Hippocampal formation (tissue), 2 donors: ENCODE measurements at places on chromosomes 16 and 17.

- no peak for DNase-seq
Observed at GRCh38 chr17:45789874-45790273, 5.8 kb downstream of the CRHR1 start.

- DNase-seq = peak; percentile 72
Observed at GRCh38 chr17:32253117-32253611, 12.5 kb upstream of the RHBDL3 start.

GRCh38 chr16:10539236-10539635 lies 41.2 kb downstream of the EMP2 start:
- DNase-seq = no peak

GRCh38 chr16:90047714-90048346 lies 28.6 kb upstream of the DBNDD1 start:
- no peak for DNase-seq

- no peak for DNase-seq
Observed at GRCh38 chr16:14292051-14292825, 221.1 kb downstream of the MRTFB start.

- no peak for DNase-seq
Observed at GRCh38 chr16:77331802-77332586, 102.8 kb downstream of the ADAMTS18 start.

- DNase-seq = peak; percentile 36
Observed at GRCh38 chr16:64406770-64407181, 715.1 kb downstream of the CDH11 start.

- no peak for DNase-seq
Observed at GRCh38 chr16:85173981-85174751, 61.9 kb upstream of the CIBAR2 start.

DNA sequence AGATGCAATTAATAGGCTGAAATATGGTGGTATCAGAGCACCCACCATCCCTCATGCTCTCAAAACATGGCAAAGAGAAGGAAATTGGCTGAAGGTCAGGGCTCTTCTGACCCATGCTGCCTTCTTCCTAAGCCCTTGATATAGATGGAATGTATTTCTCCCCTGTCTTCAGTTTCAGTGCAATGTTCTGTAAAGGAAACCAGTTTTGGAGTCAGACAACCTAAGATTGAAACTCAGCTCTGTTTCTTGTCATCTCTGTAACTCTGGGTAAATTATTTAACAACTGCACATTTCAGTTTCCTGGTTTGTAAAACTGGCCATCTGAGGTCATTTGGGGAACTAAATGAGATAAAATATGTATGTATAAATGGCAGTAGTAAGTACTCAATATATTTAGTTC lies 243.9 kb downstream of the CA10 start:
- DNase-seq = no peak

DNA sequence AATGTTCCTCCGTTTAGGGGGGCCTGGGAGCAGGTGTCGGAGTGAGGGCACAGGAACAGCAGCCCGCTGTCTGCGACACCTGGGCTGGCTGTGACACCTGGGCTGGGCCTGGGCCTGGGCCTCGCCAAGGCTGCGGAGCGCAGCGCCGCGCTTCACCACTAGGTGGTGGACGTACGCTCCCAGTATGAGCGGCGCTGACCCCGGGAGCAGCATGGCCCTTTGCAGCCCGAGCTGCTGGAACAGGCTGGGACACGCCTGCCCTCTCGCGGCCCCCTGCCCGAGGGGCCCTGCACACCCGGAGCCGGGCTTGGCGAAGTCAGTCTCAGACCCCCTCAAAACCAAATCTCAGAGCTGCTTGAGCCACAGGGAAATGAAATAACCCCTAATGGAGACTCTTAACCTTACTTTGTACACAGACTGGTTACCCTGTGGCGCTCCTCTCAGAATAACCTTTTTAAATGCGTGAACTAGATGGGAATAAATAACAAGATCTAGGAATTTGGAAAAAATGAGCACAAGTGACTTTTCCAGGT lies 38.6 kb upstream of the FA2H start:
- DNase-seq = peak; percentile 42

DNA sequence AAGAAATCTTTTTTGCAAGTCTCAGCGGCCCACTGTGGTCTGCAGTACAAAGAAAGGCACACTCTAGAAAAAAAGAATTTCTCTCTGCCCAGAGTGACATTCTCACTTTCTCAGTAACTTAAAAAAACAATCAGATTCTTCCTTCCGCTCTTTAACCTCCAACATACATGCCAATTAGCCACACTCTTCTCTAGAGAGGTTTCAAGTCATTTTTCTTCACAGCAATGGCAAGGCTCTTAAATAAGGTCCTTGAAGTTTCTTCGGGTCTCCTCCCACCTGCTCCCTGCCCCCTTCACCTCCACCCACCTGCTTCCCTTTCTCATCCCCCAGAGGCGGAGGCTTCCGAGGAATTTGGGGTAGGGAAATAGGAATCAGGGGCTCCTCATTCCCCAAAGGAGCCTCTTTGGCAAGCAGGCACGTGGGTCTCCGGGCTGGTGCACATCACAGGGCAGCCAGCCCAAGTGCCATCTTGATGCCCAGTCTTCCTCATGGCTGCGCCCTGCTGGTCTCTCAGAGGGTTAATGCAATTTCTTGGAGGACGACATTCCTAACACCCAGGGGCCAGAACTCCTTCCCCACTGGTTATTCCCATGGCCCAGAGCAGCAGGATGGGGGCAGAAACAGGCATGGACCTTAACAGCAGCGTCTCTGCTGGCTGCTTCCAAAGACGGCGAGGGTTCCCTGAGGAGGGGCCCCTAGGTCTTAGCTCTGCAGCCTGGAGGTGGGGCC lies 855 bp upstream of the MEOX1 start:
- DNase-seq = no peak

DNA sequence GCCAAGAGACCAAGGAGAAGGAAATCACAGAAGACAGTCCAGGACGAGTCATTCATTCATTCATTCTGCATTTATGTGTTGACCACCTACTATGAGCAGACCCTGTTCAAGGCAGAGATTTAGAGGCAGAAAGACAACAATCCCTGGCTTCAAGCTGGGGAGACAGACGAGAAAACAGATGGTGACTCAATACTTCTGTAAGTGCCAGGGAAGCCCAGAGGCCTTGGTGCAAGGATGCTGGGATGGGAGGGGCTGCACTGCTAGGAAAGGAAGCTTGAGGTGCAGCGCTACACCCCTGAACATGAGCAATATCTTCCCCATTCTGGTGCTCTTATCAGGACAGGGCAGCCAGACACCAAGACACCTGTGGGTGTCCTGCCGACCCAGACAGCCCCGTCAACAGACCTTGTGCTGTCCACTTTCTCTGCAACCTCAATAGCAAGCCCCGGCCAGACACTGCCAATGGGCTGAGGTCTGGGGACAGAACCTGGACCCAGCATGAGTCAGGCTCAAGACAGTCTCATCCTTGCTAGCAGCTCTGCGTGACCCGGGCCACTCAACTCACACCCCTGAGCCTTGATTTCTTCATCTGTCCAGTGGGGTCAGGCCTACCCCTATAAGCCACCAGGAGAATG lies 163.5 kb downstream of the COPRS start:
- no peak for DNase-seq

DNA sequence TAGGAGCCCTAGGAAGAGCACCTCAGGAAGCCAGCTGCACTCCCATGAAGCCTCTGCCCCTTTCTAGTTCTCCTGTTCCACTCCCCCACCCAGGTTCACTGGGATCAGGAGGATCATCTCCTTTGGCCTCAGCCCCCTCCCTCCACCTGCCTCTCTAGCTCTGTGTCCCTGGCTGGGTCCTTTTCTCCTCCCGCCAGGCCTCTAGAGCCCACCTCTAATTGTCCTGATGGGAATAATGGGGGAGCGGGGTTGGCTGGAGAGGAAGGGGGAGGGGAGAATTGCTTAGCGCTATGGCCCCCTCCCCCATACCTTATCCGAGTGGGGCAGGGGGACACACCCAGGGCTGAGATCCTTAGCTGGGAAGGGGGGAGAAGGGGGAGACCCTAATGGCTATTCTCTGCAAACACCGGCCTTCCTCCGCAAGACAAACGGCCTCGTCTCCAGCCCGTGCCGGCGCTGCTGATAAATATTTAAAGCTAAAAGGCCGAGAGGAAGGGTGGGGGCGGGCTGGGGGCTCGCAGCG lies 997 bp downstream of the HOXB7 start:
- DNase-seq = no peak

DNA sequence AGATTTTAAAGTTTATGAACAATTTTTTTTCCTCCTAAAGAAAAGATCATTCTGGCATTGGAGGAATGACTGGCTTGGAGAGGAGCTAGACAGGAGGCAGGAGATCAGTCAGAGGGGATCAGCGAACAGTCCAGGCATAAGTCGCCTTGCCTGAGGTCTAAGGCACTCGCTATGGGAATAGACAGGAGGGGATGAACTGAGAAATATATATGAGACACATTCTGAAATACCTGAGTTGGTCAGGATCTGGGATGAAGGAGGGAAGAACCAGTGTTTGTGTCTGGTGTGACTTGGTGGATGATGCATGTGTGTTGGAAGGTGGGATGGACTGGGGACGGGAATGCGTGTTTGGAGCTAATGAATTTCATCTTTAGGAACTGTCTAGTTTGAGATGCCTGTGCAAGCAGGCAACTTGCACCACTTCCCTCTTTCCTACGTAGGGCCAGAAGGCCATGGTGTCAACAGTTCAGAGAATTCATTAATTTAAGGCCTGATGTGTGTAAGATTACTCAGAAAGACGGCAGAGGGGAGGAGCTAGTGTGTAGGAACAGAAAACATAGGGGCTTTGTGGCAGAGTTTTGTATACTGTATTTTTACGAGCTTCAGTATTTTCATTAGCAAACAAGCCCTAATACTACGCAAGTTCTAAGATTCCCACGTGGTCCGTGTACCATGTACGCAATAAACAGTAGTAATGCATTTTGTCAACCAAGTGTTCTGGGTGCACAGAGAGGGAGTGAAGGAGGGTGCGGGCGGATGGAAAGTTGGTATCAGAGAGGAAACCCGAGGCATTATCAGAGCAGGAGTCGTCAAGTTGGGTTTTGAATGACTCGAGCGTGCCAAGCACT lies 825 bp downstream of the HEATR6 start:
- DNase-seq = no peak

DNA sequence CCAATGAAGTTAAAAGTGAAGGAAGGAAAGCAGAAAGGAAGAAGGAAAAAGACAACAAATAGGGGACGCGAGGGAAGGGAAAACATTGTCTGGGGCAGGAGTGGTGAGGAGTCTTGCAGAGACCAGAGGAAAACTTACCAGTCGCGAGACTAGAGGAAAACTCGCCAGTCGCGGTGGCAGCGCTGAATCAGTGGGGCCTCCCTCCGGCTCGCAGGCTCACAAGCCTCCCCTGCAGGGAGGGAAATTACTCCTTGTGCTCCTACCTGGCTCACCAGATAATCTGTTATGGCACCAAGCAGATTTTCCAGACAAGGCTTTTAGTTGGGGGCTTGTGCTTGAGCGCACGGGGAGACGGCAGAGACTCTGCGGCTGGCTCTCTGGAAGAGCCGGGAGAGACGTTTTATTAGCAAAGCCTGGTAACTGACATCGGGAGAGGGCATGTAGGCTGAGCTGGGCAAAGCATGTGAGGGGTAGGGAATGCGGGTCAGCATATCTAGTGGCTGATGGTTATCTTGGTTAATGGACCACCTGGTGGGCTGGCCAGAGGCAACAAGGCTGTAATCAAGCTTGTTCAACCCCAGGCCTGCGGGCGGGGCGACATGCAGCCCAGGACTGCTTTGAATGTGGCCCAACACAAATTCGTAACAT lies 37.1 kb downstream of the LCMT1 start:
- DNase-seq = no peak

GRCh38 chr17:63961355-63962212 lies 11.1 kb downstream of the SCN4A start:
- DNase-seq = no peak

GRCh38 chr17:50667259-50668024 lies 32.8 kb downstream of the ABCC3 start:
- DNase-seq = no peak

- no peak for DNase-seq
Observed at GRCh38 chr17:78146881-78147280, 696 bp downstream of the C17orf99 start.

DNA sequence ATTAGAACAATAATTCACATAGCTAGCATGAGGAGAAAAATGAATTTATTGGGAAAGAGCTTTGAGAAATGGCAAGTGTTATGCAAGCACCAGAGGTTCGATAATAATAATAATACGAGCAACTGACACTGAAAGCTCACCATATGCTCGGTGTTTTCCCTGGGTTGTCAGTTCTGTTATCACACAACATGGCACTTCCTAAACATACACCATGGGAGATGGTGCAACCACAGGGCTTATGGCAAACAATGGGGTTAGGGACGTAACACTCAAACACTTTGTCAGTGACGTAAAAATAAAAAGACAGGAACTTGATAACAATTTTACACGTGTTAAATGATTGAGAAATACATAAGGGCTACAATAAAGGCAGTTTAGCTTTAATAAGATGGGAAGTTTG lies 23.7 kb downstream of the OR1D5 start:
- DNase-seq = no peak

DNA sequence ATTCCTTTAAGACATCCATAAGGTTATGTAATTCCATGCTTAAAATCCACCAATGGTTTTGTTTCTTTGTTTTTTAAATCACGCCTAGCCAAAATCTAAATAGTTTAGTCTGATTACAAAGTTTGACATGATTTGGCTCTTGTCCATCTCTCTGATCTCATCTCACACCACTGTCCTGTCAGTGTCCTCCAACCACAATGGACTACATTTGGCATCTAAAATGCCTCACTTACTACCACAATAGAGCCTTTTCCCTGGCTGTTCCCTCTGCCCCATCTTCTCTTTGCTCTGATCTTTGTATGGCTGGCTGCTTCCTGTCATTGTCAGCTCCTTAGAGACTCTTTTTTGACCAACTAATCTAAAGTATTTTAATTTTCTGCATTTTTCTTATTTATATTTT lies 157.2 kb downstream of the MYO1D start:
- peak; percentile 2 for DNase-seq

DNA sequence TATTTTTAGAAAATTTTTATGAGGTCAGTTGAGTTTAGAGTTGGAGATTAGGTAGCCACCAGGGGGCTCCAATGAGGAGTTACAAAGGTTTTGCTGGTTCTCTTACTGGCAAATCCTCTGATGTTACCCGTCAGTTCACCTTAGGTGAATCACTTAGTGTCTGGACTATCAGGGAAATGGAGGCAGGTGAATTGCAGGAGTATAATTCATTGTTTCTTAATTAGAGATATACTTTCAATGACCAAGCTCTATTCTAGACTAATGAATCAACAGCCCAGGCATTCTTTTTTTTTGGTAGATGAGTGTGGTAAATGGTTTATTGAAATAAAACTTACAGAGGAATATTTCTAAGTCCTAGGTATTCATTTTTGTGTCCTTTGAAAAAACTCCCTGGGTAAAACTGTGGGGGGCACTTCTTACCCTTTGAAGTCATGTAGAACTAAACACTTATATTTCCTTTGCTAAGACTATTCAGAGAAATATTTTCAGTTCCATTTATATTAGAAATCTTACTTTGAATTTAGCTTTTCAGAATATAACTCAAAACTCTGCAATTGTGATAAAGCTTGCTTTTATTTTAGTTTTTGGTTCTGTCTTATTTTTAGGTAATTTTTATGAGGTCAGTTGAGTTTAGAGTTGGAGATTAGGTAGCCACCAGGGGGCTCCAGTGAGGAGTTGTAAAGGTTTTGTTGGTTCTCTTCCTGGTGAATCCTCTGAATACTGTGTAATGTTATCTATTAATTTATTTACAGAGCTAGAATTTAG lies 17.7 kb downstream of the PSMD11 start:
- peak; percentile 5 for DNase-seq
